ENCODE measurements at places on chromosomes 7 and 10. TPM values are rescaled to one million over a fixed set of nuclear protein-coding genes. Genes with fewer than 3 reads are reported as not detected.

GRCh38 chr10:91009121-91009520 is 88.2 kb upstream of the ANKRD1 start:
- no peak for DNase-seq

DNA sequence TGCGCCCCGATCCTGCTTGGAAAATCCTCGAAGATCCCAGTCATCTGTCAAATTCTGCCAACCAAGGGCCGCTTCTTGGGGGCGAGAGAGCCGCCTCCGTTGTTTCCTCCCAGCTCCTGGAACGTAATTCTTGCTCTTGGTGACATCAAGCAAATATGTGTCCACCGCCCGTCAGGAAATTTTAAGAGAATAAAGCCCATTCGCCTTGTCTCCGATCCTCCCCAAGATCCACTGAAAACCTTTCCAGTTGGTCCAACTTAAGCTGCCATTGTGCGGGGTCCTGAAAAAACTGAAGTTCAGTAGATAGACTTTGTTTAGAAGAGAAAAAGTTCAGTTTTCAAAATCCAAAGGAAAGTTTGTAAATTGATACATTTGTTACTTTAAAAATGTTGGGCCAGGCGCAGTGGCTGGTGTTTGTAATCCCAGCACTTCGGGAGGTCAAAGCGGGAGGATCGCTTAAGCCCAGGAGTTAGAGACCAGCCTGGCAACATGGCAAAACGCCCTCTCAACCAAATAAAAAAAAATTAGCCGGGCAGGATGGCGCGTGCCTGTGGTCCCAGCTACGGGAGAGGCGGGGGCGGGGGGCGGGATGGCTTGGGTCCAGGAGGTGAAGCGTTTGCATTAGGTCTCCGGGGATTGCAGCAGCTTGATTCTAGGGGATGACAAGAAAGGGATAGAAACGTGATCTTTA is 1.0 kb upstream of the ZNF800 start:
- no peak for DNase-seq

DNA sequence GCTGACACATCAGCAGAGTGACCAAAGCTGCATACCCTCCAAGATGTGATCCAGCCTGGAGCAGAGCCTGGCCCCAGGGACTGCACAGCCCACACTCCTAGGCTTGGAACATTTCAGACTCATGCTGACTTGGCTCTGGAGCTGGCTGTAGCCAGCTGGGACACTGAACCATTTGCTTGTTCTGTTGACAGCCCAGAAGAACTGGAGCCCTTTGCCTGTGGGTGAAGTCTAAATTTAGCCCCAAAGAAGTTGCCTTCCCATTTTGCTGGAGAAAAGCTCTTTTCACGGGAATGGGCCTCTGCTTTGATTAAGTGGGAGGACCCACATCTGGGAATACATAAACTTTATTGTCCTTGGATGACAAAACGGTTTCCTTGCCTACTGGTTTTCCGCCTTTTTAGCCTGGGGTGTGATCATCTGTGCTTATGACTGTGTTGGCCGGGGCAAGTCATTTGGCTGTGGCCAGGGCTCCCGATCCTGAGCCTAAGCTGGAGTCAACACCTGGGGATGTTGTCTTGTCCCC is 186.2 kb upstream of the BMPER start:
- no peak for DNase-seq

DNA sequence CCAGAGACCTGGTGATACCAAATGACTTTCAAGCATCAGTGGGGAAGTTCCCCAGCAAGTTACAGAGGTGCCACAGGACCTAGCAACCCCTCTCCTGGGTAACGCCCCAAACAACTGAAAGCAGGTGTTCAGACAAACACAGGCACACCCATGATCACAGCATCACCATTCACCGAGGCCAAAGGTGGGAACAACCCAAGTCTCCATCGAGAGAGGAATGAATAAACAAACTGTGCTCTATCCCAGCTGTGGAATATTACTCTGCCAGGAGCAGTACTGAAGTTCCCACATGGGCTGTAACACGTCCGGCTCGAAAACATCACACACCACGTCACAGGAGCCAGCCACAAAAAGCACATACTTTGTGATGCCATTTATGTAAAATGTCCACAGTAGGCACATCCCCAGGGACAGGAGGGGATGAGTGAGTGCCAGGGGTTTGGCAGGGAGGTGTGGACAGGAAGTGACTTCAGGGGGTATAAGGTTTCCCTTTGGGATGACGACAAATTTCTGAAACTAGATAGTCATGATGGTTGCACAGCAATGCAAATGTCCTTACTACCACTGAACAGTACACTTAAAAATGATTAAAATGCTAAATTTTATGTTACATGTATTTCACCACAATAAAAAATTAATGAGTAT is 222.8 kb downstream of the TNS3 start:
- no peak for DNase-seq

The C1QL3 gene
- polyA plus RNA-seq: not detected

Measured in mammary epithelial cell (primary cell).